ENCODE measurements at places on chromosomes 1 and 21. TPM values are rescaled to one million over a fixed set of nuclear protein-coding genes. Genes with fewer than 3 reads are reported as not detected.
A peak's percentile ranks its signal among the peaks of the same experiment; 100 is the strongest.

Gene RXFP4
- polyA plus RNA-seq, result not detected

Gene CD52
- 4.5 TPM for polyA plus RNA-seq

Gene EPHA10
- polyA plus RNA-seq, result 0.36 TPM

Gene S100A7
- not detected for polyA plus RNA-seq

Gene CSRP1
- 121 TPM for polyA plus RNA-seq

Gene BARHL2
- not detected for polyA plus RNA-seq

Gene GATAD2B
- 7.2 TPM for polyA plus RNA-seq

DNA sequence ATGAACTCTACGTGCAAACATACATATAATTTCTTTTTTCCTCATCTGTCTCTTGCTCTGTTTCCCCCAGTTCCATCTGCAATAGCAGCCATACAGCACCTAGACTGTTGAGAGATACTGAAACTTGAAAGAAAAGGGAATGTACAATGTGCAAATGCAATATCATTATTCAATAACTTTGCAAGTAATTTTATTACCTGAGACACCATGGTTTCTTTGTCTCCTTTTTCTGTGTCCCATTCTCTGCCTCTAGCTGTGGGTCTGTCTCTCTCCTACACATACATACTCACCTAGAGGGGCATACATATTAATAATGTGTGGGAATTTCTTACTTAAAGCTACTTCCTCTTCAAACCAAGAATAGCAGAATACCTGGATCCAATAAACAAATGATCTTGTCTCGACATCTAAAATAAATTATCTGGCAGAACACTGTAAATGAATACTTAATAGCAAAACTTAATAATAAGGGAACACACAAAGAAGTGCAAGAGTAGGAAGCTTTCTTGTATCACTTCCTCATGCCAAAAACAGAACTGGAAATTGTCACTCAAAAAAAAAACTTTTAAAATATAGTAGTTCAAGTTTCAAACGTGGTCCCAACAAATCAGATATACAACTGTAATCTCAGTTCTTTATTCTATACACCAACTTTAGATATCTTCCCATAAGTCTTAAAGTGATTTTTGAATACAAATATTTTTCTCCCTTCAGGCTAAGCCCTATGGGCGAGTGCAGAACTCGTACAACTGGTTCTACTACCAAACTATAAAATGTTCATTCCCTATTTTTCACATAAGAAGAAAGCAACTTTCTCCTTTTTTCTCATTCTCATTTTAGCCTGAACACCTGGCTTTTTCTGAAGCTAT, 194.6 kb downstream of the NRIP1 start:
- no peak for DNase-seq

- DNase-seq, result no peak
Measured at GRCh38 chr1:61204528-61204927, 122.2 kb downstream of the NFIA start.

GRCh38 chr1:61268546-61269240, 186.3 kb downstream of the NFIA start:
- no peak for DNase-seq

DNA sequence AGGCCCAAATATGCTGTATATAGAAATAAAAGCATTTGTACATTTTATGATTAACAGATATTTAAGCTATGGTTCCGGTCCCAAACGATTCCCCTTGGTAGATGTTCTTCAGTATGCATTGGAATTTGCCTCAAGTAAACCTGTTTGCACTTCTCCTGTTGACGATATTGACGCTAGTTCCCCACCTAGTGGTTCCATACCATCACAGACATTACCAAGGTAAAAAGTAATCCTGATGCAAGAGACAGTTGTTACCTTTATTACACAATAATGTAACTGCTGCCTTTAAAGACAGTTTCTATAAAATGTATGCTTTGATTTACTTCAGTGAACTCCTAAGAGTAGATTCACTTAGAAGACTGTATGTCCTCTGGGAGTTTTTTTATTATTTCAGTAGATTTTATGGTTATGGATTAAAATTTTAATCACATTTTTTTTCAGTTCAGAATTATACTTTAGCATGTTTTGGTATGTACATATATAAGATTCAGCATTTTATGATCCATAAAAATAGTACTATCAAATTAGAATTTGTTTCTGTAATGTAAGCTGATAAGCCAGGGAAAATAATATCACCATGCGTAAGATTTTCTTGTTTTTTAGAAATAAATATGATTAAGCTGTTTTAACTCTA, 96.5 kb downstream of the USP25 start:
- no peak for DNase-seq

DNA sequence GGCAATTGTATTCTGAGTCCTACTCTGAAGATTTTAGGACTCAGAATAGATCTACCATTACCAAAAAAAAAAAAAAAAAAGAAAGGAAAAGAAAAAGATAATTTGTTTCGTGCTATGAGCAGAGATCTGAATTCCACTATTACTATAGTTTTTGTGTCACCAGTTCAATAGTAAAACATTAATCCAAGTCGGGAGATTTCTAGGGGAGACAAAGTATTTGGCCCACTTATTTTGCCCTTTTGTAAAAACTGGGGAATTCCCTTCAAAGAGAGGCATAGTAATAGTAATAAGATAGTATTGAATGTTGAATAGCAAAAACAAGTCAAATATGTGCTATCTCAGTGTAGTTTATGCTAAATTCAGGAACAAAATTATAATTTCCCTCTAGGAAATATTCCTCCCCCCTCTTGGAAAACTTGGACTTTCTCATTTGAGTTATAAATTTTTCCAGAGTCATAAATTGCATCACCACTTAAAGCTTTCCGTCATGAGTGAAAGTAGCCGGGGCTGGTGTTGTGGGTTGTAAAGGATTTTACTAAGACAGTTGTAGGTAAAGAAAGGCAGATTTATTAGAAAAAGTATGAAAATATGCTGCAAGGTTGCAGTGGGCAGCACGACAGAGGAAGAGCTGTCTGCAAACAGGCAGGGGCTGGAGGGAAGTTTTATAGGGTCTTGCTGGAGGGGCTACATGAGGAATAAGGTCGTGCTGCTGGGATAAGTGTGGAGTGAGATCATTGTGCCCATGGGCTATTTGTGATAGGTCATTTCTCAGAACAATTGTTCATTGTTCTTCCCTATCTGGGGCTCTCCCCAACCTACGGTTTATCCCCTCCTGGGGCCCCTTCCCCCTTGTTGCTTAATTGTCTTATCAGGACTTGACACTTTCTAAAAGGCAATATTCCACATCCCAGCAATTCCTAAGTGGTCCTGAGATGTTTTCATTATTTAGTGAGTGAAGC, 1009.9 kb downstream of the PLA2G4A start:
- DNase-seq, result no peak

DNA sequence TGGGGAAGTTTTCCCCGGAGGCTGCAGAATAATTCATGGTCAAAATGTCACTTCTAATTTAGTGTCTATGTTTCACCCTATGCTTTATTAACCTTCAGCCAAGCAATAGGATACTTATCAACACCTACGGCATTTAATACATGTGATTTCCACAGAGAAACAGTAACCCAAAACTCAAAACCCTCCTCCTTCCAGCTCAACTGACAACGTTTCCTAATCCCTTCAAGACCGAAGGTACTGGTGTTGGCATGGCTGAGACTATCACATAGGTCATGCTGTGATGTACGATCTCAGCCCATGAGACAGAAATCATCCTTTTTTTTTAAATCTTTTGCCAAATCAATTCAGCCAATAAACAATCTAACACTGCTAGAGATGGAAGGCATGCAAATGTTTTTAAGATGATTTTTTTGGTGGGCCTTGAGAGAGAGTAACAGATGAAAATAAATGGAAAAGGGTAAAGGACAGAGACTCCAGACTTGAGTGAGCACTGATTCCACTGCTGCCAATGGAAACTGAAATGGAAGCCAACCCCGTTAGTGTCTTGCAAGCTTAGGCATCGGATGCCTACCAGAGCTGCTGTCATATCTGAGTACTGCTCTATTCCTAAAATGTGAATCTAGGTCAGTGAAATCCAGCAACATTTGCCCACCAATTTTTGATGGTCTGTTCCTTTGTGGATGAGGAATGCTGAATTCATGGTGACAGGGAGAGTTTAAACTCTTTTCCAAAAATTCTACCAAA, 63.4 kb upstream of the BCL10 start:
- DNase-seq, result no peak

DNA sequence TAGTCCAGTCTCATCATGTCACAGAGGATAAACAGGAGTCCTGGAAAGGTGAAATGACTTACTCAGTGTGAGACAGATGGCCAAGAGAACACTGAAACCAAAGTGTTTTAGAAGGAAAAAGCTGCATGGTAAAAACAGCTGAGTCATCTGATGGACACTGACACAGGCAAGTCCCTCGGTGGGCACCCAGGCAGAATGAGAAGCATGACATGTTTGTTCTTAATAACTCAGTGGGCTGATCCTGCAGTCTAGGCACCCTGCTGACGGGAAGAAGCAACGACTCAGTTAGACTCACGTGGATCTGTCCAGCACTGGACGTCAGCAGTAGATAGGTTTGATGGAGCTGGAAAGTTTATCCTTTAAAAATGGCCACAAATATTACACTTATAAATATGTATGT, 116.9 kb downstream of the RGS7 start:
- DNase-seq, result no peak

DNA sequence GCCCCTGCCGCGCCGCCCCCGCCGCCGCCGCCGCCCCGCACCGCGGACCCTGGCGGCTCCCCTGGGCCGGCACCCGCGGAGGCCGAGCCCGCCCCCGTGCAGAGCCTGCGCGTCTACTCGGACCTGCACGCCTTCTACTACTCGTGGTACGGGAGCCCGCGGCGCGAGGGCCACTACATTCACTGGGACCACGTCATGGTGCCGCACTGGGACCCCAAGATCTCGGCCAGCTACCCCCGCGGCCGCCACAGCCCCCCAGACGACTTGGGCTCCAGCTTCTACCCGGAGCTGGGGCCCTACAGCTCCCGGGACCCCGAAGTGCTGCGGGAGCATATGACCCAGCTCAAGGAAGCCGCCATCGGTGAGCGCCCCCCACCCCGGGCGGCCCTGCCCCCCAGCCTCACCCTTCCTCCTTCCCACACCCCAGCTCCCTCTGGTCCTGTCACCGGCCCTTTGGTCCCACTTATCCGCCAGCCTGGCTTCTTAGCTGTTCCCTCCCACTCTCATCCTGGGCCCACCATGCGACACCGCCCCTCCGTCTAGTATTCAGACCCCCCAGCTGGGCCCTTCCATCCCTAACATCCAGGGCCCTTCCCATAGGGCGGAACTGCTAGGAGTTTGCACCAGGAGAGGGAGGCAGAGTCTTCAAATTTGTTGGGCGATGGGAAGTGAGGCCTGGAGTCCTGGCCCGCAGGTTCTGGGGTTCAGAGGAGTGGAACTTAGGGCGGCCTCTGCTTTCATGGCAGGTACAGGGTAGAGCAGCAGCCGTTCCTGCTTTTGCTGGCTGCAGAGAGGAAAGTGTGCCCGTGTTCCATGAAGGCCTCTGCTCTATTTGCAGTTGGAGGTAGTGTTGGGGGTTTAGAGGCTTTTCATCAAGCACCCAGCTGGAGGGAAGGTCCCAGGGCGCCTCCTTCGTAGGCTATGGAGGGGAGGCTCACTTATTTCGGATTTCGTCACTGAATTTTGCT, 1.0 kb downstream of the MANEAL start:
- DNase-seq, result peak; percentile 51

GRCh38 chr1:187409341-187409740, 580.6 kb downstream of the PLA2G4A start:
- DNase-seq, result no peak

DNA sequence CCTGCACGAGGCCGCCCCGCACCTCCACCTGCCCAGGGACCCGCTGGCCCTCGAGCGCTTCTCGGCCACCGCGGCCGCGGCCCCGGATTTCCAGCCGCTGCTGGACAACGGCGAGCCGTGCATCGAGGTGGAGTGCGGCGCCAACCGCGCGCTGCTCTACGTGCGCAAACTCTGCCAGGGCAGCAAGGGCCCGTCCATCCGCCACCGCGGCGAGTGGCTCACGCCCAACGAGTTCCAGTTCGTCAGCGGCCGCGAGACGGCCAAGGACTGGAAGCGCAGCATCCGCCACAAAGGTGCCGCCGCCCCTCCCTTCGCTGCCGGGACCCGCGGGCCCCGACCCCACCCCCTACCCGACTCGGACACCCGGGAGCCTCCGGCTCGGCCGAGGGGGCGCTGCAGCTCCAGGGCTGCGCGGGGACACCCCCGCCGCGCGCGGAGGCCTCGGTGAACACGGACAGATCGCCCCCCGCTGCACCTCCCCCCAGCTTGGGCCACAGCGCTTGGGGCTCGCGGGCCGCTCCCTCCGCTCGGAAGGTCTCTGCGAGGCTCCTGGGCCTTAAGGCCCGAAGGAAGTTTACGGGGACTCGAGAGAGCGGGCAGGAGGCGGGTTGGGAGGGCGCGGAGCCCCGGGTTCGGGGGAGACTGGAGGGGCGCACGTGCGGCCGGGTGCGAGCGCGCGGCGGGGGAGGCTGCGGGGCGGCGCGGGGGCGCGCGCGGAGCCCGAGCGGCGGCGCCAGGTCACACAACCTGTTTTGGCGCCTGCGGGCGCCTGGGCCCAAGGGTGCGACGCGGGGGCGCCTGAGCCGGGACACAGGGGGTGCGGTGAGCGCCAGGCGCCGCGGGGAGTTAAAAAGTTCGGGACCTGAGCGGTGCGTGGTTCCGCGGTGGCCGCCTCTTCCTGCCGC, 1.2 kb downstream of the SAMD11 start:
- DNase-seq, result peak; percentile 65

GRCh38 chr1:151277249-151277648, 4.8 kb upstream of the ZNF687 start:
- DNase-seq, result no peak

GRCh38 chr21:38263493-38263892, 6.7 kb downstream of the KCNJ15 start:
- DNase-seq, result no peak

GRCh38 chr1:119613769-119614720, 34.0 kb downstream of the ZNF697 start:
- DNase-seq, result peak; percentile 84

GRCh38 chr1:180168786-180169639, 14.3 kb downstream of the QSOX1 start:
- DNase-seq, result no peak

DNA sequence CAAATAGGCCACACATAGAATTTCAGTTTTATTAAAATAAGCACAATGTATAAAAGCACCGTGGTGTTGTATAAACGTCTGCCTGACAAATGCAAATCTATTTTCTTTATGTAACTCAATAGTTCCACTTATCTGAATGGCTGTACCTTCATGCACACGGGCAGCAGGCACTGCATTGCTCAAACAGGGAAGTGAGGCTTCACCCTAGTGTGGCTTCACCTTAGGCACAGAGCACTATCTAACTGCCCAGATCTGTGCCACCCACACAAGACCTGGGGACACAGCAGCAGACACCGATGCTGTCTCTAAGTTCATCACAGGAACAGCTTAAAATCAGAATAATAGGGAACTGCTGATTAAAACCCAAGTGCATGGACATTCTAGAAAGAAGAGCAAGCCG, 6.0 kb upstream of the KNCN start:
- DNase-seq, result no peak

GRCh38 chr1:37434292-37435225, 39.8 kb upstream of the ZC3H12A start:
- peak; percentile 88 for DNase-seq

- no peak for DNase-seq
Measured at GRCh38 chr1:31855038-31855845, 39.4 kb upstream of the SPOCD1 start.

GRCh38 chr1:245874942-245875580, 632.0 kb downstream of the SMYD3 start:
- DNase-seq, result peak; percentile 87

Measured in right cardiac atrium (tissue), 5 donors.